ENCODE measurements at places on chromosomes 2 and 18. TPM values are rescaled to one million over a fixed set of nuclear protein-coding genes. Genes with fewer than 3 reads are reported as not detected.

DNA sequence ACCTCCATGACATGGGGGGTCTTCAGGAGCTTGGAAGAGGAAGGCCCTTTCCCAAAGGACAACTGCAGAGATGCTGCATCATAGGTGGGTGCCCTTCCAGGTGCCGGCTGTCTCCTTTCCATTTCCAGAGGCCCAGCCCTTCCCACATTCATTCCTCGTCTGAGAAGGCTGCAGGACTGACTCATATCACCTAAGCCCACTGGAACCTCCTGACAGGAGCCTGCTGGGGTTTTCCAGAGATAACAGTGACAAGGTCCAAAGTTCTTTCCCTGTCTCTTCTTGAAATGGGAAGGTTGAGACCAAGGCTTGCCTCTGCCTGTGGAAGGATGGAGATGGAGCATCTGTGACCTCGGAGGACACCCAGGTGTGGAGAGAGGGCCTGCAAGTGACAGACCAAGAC, 3.6 kb upstream of the PRSS56 start:
- no peak overlapping the region for H3K4me3 ChIP-seq
- H3K4me1 ChIP-seq = peaks cover under 1% of the 10 kb centered on the region
- H3K27ac ChIP-seq = no peak overlapping the region
- H3K27me3 ChIP-seq = no peaks in the 10 kb centered on the region

Gene REG1B
- not detected for total RNA-seq

- H3K27ac ChIP-seq = no peak overlapping the region
- no peaks in the 10 kb centered on the region for H3K4me1 ChIP-seq
- no peak overlapping the region for H3K4me3 ChIP-seq
Measured at GRCh38 chr2:165587335-165587938, 117.9 kb downstream of the CSRNP3 start.

DNA sequence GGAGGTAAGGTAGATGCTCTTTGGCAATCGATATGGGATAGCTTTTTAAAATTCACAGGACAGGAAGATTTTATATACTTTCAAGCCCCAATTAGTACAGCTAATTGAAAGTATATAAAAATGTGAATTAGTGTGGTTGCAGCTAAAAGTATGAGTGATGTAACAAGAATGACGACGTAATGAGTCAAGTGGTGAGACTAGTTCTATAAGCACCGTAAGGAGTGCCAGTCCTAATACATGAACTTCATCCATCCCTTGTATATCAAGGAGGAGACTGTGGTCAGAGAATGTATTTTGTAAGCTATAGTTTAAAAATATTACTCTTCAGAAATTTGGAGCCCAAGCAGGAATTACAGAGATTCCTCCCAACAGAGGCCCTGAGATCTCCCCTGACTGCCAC, 25.8 kb downstream of the DNAJC27 start:
- DNase-seq = no peak
- no peaks in the 10 kb centered on the region for H3K27me3 ChIP-seq
- no peak overlapping the region for H3K27ac ChIP-seq

Gene MYL1
- total RNA-seq = not detected

DNA sequence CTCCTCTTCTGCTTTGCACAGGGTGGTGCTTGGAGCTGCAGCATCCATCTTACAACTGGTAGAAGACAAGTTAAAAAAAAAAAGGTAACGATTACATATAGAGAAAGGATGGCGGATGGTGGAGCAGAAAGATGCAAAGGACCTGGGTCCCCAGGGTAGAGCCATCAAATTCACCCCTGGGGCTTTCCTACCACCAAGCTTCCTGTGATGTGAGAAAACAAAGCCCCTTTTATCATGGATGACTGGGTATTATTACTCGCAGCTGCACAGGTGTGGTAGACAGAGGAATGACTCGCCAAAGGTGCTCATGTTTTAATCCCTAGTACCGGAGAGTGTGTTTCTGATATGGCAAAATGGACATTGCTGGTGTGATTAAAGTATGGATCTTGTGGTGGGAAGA, 1.3 kb upstream of the ACOXL start:
- H3K4me1 ChIP-seq = no peaks in the 10 kb centered on the region
- peaks cover 22% of the 10 kb centered on the region for H3K27me3 ChIP-seq
- no peaks in the 10 kb centered on the region for H3K36me3 ChIP-seq
- DNase-seq = no peak
- H3K27ac ChIP-seq = no peak overlapping the region

All from left lung (tissue), 14 donors.